ENCODE measurements at places on chromosomes 4 and X.

DNA sequence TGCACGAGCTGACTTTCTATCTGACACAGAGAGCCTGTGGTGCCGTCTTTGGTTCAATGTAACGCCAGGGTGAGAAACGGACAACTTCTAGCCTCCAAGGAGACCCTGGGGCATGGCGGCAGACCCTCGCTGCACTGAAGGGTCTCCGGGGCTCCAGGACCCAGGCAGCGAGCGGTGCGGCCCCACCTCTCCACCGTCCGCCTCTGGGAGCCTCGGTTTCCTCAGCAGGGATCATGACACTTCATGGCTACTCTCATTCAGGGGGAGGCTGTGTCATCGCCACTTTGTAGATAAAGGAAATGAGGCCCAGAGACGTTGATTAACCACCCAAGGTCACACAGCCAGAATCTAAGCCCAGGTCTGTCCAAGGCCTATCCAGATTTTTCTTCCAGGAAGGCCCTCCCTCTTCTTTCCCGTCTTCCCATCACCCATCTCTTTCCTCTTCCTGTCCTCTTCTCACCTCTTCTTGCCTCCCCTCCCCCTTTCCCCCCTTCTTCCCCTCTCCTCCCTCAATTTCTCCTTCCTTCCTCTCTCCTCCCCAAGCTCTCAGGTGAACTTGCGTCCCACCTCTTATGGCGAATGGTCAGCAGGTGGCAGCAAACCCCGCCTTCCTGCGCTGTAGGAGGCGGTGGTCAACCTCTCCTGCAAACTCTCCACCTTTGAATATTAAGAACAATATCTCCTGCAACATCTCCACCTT lies 69.3 kb upstream of the HMX1 start:
- DNase-seq, result no peak

DNA sequence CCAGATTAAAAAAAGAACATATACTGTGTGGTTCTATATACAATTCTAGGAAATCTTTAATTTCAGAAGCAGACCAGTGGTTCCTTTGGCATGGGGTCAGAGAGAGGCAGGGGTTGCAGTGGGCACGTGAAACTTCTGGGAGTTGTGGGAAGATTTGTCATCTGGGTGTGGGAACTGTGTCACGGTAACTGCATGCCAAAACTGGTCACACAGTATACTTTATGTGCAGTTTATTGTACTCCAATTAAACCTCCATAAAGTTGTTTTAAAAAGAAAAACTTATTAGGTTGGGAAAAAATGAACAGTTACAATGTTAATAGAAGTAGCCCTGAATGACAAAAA lies 26.7 kb upstream of the STS start:
- DNase-seq, result no peak

DNA sequence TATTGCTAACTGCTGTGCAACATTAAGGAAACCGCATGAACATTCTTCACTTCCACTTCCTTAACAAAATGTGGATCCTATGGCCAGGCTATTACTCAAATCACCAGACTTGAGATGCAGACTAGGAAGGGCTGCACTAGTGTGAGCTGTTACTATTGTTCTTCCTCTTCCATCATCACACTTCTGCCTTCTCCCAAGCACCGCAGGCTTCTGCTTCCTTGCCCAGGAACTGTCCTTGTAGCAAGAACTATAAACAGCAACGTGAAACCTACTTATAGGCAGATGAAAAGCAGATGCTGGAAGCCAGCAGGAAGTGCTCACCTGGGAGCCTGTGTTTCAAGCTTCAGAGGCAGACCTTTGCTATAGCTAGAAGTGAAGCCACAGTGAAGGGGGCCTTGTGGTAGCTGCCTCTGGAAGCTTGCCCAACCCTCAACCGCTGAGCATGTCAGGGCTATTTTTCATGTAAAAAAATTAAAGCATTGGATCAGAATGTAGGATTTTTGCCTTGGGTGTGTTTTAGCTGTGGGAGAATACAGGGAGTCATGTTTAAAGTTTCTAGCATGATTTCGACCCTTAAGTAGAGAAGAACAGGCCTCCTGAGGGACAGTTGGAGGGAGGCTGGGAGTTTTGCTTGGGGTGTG lies 43.9 kb downstream of the CLNK start:
- DNase-seq, result no peak

- no peak for DNase-seq
These were observed 54.9 kb downstream of the REELD1 start for GRCh38 chr4:146269228-146269653.

DNA sequence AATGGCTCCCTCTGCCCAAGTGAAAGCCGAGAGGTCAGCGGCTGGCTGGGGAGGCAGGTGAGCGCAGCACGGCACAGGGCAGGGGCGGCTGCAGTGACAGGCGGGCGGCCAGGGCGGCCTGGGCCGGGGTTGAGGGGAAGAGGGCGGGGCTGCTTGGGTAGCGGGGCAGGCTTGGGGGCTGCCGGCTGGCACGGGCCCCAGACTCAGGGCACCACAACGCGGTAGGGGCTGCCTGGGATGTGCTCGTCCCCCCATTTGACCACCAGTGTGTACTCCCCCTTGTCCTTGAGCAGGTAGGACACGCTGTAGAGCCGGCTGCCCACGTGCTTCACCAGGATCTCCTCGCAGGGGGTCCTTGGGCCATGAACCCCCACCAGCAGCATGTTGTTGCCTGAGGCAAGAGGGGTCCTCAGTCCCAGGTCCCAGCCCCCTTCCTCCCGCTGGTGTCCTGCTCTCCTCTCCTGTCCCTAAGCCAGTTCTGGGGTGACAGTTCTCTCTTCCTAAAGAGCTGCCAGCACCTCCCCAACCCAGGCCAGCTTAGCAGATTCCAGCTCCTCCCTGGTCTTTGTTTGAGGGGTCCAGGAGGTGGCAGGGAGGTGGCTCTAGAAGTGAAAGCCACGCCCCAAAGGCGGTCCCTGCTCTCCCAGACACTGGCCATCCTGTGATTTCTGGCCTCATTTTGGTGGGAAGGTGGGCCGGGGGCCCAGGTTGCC lies 25.6 kb downstream of the FLNA start:
- DNase-seq, result no peak

GRCh38 chr4:41647383-41647782 lies 101.1 kb downstream of the PHOX2B start:
- no peak for DNase-seq

DNA sequence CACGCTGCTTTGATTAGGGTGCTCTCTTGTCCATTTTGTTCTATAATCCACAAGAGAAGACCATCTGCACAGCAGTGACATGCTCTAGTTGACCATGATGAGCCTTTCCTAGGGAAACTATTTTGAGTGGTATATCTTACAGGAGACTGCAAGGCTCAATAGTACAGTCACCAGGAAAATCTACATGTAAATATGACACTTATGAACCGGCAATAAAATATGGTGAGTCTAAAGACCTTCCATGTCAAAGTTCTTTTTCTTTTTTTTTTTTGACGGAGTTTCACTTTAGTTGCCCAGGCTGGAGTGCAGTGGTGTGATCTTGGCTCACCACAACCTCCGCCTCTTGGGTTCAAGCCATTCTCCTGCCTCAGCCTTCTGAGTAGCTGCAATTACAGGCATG lies 103.7 kb downstream of the MGST2 start:
- no peak for DNase-seq

DNA sequence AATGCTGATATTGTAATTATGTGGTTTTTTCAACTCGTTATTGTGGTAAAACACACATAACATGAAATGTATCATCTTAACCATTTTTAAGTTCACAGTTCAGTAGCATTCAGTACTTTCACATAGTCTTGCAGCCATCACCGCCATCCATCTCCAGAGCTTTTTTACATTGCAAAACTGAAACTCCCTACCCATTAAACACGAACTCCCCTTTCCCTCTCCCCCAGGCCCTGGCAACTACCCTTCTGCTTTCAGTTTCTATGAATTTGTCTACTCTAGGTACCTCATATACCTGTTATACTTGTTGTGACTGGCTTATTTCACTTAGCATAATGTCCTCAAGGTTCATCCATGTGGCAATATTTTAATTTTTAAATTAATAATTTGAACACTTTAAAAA lies 380.6 kb downstream of the MAPK10 start:
- DNase-seq, result no peak

DNA sequence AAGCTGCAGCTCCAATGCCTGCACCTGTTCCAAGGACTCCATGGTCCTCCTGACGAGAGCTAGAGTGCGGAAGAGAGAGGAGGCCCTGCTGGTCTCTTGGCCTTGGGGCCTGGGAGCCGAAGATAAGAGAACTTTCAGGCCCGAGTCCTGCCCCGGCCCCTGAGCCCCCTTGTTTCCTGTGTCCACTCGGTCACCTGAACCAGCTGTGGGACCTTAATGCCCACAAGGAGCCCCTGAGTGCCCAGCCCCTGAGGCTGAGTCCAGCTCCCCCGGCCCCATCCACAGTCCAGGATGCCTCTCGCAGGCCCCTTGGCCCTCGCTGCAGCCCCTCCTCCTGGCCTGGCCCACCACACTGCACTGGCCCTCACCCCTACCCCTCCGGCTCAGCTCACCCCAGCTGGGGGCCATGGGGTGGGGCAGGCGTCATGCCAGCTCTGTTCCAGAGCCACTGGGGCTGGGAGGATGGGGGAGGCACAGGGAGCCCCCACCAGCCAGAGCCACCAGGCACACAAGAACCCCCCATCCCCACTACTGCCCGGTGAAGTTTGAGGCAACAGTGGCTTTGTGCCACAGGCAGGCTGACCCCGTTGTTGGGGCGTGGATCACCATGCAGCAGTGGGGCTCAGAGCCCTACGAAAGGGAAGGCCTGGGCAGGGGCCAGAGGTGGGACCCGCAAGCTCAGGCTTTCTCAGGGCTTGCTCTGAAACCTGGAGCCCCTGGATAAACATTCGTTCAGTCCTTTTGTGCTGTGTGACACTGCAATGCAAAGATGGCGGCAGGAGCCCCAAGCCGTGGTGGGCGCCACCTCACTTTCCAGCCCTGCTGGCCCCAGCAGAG lies 14.1 kb downstream of the NAT8L start:
- DNase-seq, result no peak

GRCh38 chr4:153332936-153333335 lies 11.6 kb upstream of the MND1 start:
- no peak for DNase-seq

- no peak for DNase-seq
These were observed 386.7 kb downstream of the SPRY1 start for GRCh38 chr4:123783151-123783790.

GRCh38 chr4:75099321-75099720 lies 166.4 kb downstream of the PARM1 start:
- DNase-seq, result no peak

DNA sequence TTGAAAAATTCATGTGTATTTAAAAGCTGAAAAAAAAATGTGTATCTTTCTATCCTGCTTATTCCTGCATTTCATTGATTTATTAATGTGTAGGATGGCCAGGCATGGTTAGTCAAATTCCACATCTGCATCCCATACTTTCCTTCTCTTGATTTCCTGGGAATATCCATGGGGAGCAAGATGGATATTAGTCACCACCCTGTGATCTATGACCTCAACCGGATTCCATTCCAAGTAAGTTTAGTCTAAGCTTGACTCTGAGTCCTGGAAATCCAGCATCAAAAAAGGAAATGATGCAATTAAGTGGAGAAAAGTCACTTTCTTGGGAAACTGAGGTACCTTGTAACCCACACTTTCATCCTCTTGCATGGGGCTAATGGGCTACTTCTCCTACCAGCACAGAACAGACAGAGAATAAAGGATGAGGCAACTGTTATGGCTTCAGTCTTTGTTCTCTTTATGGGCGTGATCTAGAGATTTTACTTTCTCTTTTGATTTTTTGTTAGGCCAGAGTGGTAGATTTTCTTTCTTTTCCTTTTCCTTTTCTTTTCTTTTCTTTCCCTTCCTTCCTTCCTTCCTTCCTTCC lies 17.1 kb upstream of the BEX4 start:
- DNase-seq, result no peak

DNA sequence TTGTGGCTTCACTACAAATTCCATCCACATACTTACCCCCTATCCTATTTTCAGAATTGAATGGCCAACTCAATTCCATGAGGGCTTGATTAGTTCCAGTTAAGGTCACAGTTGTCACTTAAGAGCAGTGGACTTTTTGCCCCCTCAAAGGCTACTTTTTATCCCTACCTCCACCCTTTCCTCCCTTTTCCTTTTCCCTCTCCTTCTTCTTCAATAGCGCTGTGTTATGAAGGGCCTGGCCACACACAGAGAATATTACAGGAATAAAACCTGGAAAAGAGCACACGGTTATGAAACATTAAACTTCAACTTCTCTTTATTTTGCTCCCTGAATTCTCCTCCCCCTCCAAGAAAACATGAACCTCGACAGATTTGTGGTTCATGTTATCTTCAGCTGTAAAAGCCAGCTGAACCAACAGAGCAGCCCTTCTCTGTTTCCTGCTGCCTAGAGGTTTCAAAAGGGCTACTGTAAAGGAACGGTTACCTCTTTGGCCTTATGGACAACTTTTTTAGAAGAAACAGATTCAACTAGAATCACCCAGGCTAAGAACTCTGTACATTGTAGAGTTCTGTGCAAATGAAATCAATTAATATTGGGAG lies 87.0 kb upstream of the RPL34 start:
- DNase-seq, result no peak

DNA sequence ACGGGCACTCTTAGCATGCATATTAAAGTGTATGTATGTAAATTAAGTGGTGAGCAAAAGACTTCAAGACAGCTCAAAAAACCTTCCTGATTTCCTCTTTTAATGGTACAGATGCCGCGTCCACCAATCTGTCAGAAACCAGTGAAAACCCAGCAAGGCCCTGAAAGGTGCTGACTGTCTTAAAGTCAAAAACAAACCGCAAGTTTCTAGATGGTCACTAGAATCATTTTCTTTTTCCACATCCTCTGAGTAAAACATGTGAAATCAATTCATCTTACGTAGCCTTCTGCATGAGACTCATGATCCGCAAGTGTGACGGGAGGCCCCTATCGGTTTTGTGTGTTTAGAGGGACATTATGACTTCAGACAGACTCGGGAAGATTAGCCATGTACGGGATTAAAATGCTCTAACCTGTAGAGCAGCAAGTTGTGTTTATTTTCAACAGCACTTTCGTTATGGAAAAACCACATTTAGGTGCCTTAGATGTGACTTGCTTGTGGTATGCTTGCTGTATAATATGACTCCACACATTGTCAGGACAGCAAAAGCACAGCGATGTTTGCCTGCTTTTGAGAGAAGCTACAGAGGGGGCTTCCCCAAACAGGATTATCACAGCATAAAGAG lies 88.2 kb upstream of the STS start:
- no peak for DNase-seq

Measured in stimulated activated CD4-positive, alpha-beta T cell treated with anti-CD3 and anti-CD28 coated beads, Interleukin-4, amount 100 ng/mL, for 4 hours (primary cell).